ENCODE measurements at places on chromosomes 2 and 18.

- DNase-seq, result no peak
Observed at GRCh38 chr2:231910771-231911170, 15.4 kb downstream of the NPPC start.

- no peak for DNase-seq
Observed at GRCh38 chr2:230308402-230309000, 18.5 kb upstream of the SP140L start.

GRCh38 chr2:86078774-86079545 lies 26.7 kb downstream of the POLR1A start:
- no peak for DNase-seq

DNA sequence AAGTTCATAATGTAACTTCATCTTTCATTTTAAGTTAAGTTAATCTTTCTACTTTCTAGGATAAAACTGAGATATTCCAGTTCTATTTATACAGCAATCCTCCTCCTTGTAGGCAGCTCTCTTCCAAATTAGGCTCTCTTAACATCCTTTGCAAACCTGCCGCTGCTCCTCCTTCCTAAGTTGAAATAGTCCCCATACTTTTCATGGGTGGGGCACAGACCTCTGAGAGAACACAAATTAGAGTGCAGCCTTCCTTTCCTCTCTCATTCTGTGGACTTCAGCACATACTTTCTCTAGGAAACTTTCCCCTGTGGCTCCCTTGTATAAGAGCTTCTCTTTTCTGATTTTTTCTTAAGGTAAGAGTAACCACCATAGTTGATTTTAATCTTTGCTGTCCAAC lies 28.3 kb downstream of the TWSG1 start:
- DNase-seq, result no peak

DNA sequence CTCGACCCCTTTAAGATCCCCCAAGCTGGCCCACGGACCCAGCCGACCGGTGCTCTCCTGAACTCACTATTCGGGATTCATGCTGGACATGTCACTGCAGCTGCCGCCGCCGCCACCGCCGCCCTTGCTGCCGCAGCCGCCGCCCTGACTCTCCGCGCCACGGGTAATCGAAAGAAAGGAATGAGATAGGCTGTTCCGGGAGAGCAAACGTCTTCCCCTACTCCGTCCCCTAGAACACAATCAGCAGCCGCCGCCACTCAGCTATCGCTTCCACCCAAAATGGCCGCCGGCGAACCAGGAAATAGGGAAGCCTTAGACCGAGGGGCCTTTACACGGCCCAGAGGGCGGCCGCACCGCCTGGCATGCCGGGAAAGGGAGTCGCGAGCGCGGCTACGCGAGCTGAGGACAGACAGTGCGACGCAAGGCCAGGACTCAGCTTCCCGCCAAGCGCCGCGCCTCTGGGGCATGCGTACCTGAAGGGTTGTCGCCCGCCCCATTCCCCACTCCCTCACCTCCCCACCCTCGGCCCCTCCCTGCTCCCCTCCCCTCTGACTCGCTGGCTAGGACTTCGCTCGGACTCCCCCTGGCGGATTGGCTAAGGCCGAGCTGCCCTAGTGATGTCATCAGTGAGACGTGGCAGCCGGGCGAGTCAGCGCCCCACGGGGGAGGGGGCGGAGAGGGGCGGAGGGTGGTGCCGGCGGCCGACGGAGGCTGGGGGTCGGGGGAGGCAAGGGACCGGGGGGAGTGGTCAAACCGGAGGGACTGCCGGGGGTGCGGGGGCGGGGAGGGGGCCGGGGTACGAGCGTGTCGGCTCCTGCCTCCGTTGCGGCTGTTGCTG lies at the start of gene RAB1A:
Gene RAB1A, minus strand, starts transcription at position 281 of the 838 bp plus-strand sequence. Its CDS starts 191 bp downstream, at position 90.
- peak; percentile 99 for DNase-seq

GRCh38 chr18:80167331-80167730 lies 58.3 kb downstream of the ADNP2 start:
- no peak for DNase-seq

DNA sequence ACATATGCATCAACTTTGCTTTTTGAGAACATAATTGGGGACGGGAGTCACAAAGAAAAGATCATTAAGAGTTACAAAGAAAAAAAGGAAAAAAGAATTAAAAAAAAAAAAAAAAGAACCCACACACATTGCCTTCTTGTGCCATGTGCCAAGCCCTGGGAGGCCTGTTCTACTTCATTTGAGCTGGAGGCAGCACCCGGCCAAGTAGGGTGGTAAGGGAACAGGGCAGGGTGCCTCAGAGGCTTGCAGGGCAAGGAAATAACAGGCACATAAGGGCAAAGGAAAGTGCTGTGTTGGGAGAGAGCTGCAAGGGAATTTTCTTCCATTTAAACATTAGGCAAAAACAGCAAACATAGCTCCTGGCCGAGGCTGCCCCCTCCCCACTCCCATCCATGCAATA lies 418.0 kb downstream of the TMEM182 start:
- DNase-seq, result no peak

GRCh38 chr2:158732573-158733429 lies 62.3 kb upstream of the DAPL1 start:
- no peak for DNase-seq

DNA sequence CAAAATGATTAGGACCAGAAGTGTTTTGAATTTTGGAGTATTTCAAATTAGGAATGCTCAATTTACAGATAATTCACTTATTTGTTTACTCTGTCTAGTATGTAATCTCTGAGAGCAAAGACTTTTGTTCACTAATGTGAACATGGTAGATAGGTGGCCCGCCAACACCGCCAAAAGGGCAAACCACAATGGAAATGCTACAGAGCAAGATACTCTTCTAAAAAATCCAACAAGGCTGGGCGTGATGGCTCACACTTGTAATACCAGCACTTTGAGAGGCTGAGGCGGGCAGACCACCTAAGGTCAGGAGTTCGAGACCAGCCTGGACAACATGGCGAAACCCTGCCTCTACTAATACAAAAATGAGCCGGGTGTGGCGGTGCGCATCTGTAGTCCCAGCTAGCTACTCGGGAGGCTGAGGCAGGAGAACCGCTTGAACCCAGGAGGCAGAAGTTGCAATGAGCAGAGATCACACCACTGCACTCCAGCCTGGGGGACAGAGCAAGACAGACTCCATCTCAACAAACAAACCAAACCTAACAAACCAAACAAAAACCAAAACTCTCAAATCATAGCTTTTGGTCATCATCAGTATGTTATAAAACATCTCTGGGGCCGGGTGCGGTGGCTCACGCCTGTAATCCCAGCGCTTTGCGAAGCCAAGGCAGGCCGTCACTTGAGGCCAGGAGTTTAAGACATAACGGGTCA lies 2.4 kb downstream of the CCT4 start:
- no peak for DNase-seq

GRCh38 chr2:48195169-48195568 lies 288.9 kb upstream of the FBXO11 start:
- no peak for DNase-seq

DNA sequence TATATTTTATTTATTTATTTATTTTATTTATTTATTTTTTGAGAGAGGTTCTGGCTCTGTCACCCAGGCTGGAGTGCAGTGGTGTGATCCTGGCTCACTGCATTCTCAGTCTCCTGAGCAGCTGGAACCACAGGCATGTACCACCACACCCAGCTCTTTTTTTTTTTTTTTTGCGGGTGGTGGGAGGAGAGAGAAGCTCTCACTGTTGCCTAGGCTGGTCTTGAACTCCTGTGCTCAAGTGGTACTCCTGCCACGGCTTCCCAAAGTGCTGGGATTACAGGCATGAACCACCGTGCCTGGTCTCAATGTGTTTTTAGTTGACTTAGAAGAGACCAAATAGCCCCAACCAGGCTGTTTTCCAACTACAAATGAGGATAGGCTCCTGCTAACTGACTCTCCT lies 80.7 kb downstream of the PDCL3 start:
- no peak for DNase-seq

- no peak for DNase-seq
Observed at GRCh38 chr2:1581965-1582625, 162.2 kb downstream of the PXDN start.

DNA sequence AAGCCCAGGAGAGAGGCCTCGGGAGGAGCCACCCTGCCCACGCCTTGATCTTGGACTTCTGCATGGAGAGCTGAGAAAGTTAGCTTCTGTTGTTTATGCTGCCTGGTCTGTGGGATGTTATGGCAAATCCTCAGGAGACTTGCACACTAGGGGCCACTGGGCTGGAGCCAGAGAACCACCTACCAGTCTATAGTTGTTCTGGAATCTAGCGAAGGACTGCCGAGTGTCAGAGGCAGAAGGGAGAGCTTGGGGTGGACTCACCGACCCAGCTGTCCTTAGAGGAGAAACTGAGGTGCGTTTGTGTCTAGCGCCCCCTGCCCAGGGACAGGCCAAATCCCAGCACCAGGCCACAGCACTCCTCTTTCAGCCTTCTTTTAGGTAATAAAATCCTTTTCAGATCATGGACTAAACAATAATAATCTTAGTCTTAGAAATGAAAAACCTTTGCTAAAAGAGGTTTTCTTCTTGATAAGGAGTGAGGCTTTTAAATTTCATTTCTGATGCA lies 398.7 kb upstream of the SALL3 start:
- DNase-seq, result no peak

Data from NCI-H1436 treated with DMSO at 0.1 percent for 48 hours (cell line).